LoVo (cell line): ENCODE measurements at places on chromosomes 13 and 19.

DNA sequence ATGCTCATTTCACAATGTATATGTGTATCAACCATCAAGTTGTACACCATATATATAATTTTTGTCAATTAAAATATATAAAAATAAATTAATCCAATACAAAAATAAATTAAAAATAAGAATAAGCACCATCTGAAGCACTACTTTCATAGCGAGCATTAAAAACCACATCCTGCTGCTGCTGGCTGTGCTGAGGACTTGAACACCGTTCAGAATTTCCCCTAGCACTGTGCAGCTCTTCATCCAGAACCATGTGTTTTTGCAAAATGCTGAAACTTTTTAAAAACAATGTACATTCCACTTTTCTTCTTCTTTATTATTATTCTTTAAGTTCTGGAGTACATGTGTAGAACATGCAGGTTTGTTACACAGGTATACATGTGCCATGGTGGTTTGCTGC is 40.0 kb upstream of the FOXO1 start:
- DNase-seq, result no peak

DNA sequence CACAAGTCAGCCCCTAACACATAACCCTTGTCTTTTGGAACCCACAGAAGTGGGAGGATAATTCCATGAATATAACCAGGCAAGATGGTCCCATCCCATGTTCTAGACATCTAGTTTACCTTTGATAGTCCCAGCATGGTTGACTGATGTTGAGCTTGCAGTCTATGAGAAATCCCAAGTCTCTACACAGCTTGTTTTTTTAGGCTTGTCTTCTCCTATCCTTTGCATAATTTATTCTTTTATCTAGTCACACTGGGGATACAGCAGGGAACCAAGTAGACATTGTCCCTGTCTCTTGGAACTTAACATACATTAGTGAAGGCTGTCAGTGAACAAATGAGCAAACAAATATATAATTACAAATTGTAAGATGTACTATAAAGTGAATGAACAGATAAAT is 19.6 kb upstream of the FRY start:
- DNase-seq, result no peak

GRCh38 chr19:50416034-50416977 is 2.4 kb upstream of the SPIB start:
- no peak for DNase-seq

- DNase-seq, result no peak
These were observed 95.9 kb downstream of the SLC7A1 start for GRCh38 chr13:29499506-29500165.

GRCh38 chr19:29596885-29597525 is 9.1 kb upstream of the POP4 start:
- peak; percentile 21 for DNase-seq

DNA sequence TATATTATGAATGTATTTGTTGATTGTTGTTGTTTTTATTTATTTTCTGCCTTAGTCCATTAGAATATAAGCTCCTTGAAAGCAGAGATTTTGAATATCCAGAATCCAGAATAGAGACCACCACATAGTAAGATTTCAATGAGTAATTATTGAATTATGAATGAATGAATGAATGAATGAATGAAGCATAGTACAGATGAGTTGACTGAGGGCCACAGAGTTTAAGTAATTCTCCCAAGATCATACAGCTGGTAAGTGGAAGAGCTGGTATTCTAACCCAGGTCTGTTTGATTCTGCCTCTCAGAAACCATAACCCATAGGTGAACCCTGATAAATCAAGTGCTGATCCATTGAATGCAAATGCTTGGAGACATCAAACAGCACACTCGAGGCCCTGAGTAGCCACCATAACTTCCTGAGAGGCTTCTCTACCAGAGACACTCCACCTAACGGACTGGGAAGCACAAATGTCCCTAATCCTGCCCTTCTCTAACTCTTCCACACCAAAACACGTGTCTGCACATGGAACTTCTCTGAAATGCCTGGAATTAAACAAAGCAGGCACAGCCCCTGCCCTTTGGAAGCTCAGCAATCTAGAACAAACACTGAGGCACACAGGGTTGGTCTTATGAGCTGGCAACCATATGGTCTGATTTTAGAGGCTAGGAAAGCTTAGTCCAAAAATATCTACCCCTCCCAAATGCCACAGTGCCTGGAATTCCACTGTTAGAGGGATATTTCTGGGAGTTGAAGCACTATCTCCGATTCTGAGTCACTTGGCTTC is 190.1 kb downstream of the FOXO1 start:
- peak; percentile 43 for DNase-seq

- no peak for DNase-seq
These were observed 2.7 kb downstream of the GYS1 start for GRCh38 chr19:48990400-48990799.

DNA sequence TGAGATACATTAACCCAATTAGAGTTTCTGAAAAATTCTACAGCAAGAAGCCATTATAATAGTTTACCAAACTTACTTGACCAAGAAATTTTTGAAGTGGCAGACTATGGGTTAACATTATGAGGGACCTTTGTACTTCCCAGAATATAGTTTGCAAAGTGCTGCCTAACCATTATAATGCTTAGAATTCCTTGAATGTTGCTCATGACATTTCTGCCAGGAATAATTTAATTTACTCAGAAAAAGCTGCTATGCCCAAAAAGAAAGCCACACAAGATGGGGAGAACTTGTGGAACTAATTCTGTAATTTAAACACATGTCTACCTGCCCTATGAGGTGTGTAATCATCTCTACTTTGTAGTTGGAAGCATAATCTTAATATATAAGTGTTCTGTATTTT is 58.1 kb upstream of the MYCBP2 start:
- DNase-seq, result no peak

- no peak for DNase-seq
These were observed 807.5 kb upstream of the SLC10A2 start for GRCh38 chr13:103873725-103874124.

DNA sequence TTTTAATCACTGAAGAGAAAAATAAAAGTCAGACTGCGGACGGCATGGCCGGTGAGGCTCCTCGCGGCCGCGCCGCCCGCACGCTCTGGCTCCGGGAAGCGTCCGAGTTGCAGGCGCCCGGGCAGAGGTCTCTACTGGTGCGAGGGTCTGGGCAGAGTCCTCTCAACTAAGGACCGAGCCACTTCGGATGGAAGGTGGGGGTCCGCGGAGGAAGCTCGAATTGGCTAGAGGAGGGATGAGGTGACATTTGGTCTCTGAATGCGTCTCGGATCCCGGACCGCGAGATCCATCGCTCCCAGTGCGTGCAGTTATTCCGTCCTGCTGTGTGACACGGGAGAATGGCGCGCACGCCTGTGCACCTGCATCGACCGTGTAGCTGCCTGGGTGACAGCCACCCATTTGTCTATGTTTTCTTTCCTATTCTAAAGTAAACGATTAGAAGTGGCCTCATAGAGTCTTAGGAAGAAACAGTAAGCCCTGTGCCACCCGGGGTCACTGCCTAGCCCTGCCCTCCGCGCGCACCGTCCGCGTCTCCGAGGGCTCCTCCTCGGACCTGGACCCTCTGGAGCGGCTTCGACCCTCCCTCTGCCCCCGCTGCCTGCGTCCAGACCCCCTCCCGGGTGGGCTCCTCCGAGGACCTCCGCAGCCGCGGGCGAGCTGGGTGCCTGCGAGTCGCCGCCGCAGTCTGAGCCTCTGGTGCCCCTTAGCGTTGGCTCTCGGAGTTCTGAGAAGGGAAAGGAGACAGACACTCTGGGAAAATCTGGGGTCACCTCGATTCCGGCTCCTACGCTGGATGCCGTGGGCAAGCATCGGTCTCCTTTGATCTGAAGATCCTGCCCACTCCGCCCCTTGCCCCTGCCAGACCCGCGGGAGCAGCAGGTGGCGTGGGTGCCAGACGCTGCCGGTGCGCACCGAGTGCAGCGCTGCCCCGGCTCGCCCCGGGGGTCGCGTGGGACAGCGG is 347.4 kb downstream of the LIG4 start:
- DNase-seq, result no peak

DNA sequence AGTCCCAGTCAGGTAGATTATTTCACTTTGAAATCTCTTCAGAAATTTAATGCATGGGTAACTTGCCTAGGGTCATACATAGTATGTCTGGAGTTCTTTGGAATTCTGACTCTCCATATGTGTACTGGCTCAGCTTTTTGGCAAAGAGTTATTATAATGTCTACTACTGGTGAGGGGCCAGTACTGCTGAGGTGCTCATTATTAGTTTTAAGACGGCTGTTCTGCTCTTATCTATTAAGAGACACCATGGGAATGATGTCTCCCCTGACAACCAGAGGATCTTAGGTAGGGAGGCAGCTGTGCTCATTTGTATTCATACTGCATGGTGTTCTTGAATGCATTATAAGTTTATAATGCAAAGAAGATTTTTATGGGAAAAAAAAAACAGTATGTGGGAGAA is 184.1 kb downstream of the RGCC start:
- no peak for DNase-seq

- DNase-seq, result no peak
These were observed 36.8 kb upstream of the SPATA13 start for GRCh38 chr13:24123761-24124160.

- DNase-seq, result no peak
These were observed 12.1 kb downstream of the SOX1 start for GRCh38 chr13:112078879-112079531.

DNA sequence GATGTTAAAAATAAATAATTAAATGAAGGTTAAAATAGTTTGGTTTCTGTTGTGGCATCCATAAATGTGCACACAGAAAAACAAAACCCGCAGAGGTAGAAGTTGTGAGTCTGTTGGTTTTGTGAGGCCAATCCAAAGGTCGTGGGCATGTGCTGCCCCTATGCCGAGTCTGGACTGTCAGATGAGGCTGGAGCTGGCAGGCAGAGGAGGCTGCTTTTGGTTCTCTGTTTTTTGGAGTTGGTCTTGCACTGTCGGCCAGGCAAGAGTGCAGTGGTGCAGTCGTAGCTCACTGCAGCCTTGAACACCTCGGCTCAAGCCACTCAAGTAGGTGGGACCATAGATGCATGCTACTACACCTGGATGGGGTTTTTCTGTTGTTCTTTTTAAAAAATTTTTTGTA is 43.7 kb downstream of the TSSK6 start:
- DNase-seq, result no peak

- peak; percentile 60 for DNase-seq
These were observed 3.5 kb upstream of the CIRBP start for GRCh38 chr19:1265615-1266128.

- DNase-seq, result no peak
These were observed 14.3 kb downstream of the OLFM4 start for GRCh38 chr13:53042877-53043276.

- no peak for DNase-seq
These were observed 9.8 kb downstream of the KBTBD6 start for GRCh38 chr13:41122838-41123237.

GRCh38 chr13:59332966-59333365 is 830.8 kb downstream of the DIAPH3 start:
- no peak for DNase-seq

- no peak for DNase-seq
These were observed 24.0 kb upstream of the MIER2 start for GRCh38 chr19:368630-369024.

GRCh38 chr13:29480893-29481525 is 114.5 kb downstream of the SLC7A1 start:
- no peak for DNase-seq

- DNase-seq, result no peak
These were observed 42.6 kb downstream of the C13orf42 start for GRCh38 chr13:51068501-51068900.

DNA sequence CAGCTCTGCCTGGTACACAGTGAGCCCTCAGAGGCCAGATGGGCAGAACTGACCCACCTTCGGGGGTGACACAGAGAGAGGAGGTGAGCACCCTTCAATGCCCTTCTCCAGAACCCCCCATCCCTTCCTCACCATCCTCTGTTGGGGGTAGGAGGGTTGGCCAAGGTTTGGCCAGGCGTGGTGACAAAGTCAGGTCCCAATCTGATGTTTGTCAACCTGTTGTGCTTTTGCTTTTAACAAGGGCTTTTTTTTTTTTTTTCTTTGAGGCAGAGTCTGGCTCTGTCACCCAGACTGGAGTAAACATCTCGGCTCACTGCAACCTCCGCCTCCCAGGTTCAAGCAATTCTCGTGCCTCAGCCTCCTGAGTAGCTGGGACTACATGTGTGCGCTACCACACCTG is 7.3 kb downstream of the PTGIR start:
- no peak for DNase-seq

GRCh38 chr19:54164369-54165068 is 5.0 kb upstream of the LENG1 start:
- no peak for DNase-seq

DNA sequence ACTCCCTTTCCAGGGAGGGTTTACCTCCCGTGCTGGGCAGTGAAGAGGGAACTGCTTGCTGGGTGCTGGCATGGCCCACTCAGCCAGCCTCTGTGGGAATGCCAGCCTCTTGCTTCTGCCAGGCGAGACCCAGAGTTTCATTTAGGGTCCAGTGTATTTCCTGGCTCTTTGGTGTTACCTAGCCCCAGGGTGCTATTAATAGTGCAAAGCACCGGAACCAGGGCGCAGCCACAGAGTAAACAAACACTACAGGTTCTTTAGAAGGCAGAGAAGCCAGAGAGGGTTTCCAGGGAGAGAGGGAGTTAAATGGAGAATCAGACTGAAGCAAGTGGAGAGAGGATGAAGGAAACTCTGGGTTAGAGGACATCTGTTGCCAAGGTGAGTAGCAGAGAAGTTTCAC is 74.9 kb upstream of the SPATA13 start:
- DNase-seq, result no peak

- no peak for DNase-seq
These were observed 9.2 kb downstream of the FGF14 start for GRCh38 chr13:102392481-102393209.

- DNase-seq, result no peak
These were observed 10.4 kb upstream of the KLF16 start for GRCh38 chr19:1873524-1874473.

GRCh38 chr19:11881151-11881800 is 6.3 kb upstream of the ZNF69 start:
- peak; percentile 61 for DNase-seq

GRCh38 chr13:27965343-27965739 is 3.8 kb downstream of the CDX2 start:
- no peak for DNase-seq

DNA sequence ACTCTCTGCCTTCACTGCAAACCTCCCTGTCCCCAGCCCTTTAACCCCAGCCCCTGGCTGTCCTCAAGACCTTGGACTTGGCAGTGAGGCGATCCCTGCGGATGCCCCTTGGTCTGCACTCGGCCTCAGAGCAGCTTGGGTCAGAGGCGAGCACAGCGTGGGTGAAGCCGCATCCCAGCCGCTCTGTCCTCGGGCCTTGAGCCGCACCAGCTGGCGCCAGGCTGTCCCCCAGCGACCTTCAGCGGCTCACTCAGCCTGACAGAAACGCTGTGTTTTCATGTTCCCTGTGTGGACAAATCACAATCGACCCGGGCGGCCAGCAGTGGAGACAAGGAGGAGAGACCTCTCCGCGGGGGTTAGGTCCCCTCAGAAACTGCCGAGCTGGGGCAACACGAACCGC is 52.0 kb downstream of the GNG7 start:
- DNase-seq, result no peak

DNA sequence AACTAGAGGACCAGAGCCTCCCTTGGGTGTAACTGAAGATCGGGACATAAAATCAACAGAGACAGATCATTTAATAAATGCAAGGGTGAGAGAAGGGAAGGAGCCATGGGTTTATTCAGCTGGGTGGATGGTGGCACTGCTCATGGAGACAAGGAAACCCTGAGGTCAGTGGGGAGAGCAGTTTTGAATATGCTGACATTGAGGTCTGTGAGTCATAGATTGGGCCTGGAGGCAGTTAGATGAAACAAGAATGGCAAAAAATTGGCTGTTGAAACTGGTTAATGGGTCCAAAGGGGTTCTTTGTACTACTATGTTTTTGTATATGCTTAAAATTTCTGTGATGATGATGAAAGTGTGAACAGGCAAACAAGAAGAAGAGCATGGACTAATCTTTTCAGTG is 5.1 kb upstream of the GTF3A start:
- no peak for DNase-seq
